Activated naive CD4-positive, alpha-beta T cell (primary cell): ENCODE measurements at places on chromosomes 6 and 20.

DNA sequence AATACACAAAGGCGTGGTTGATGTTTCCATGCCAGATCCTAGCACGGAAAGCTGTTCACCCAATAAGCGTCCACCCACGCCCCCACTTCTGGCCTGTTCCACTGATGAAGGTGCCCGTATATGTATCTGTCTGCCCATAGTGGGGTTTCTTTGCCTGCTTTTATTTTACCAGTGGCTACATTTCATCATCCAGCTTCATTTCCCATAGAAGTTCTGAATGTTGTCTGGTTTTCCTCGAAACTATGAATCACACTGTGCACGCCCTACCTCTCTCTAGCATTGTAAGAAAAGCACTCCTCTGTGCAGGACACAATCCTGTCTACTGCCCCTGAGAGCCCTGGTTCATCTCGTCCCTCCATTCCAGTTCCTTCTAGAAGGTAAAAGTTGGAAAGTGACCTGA, 8.8 kb upstream of the CD93 start:
- no peak for DNase-seq

GRCh38 chr20:4894409-4894808, 106.9 kb downstream of the SLC23A2 start:
- no peak for DNase-seq

DNA sequence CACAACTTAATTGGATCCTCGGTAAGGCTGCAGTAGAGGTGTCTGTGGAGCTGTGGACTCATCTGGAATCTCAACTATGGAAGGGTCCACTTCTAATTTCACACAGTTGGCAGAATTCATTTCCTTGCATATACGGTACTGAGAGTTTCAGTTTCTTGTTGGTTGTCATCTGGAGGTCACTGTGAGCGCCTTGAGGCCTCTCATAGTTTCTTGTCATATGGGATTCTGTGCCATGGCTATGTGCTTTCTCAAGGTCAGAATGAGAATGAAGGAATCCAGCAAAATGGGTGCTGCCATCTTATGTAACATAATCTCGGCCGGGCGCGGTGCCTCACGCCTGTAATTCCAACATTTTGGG, 298.2 kb downstream of the DOK5 start:
- no peak for DNase-seq

GRCh38 chr6:39646751-39647420, 78.3 kb downstream of the KIF6 start:
- DNase-seq: no peak
